Activated T-cell treated with anti-CD3 and anti-CD28 coated beads, Interleukin-2, amount 50 U/mL, for 72 hours (primary cell): ENCODE measurements at places on chromosomes 16 and 17. TPM values are rescaled to one million over a fixed set of nuclear protein-coding genes. Genes with fewer than 3 reads are reported as not detected.

The KRT33B gene
- total RNA-seq = not detected

The MT1H gene
- total RNA-seq = 9.6 TPM

- no peak overlapping the region for H3K4me3 ChIP-seq
- no peak for DNase-seq
- H3K4me1 ChIP-seq = peaks cover 20% of the 10 kb centered on the region
- peaks cover 2% of the 10 kb centered on the region for H3K36me3 ChIP-seq
Measured at GRCh38 chr16:66939366-66939765, 4.0 kb downstream of the CES2 start.

GRCh38 chr17:77365584-77366186 lies 224.9 kb downstream of the SEC14L1 start:
- H3K27me3 ChIP-seq = peaks cover 6% of the 10 kb centered on the region
- peak; percentile 33 for DNase-seq
- no peak overlapping the region for H3K27ac ChIP-seq
- peaks cover 69% of the 10 kb centered on the region for H3K4me1 ChIP-seq

DNA sequence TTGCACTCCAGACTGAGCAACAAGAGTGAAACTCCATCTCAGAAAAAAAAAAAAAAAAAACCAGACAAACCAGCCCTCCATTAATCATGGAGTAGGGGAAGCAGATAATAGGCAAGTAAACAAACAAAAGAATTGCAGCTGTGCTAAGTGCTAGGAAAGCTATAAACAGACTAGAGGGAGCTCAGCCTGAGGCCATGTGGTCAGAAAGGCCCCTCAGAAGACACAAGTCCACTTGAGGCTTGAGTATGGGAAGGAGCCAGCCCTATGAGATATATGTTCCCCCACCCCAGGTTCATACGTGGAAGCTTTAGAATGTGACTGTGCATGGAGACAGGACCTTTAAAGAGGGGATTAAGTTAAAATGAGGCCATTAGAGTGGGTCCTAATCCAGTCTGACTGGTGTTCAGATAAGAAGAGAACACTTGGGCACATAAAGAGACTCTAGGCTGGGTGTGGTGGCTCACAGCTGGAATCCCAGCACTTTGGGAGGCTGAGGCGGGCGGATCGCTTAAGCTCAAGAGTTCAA lies 132.6 kb upstream of the NOL11 start:
- H3K27me3 ChIP-seq = no peaks in the 10 kb centered on the region
- H3K36me3 ChIP-seq = peaks cover 3% of the 10 kb centered on the region
- no peak overlapping the region for H3K4me3 ChIP-seq
- H3K27ac ChIP-seq = no peak overlapping the region
- peaks cover 5% of the 10 kb centered on the region for H3K4me1 ChIP-seq

DNA sequence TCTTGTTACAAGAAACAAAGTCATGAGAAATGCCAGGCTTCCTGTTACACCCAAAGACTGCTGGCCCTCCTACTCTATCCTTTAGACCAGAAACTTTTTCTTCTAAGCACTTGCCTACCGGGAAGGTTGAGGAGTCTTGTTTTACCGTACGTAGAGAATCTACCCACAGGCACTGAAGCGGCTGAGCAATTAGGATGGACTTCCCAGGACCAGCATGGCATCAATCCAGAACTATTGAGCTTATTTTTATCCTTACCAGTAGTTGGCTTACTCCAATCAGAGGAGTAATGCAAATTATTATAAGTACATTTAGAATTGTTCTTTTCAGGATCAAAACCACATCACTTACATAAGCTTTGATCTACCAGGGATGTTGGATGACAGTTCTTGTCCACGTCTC lies 25.6 kb downstream of the CEP95 start:
- H3K27ac ChIP-seq = peak overlapping the region; percentile 81
- H3K4me3 ChIP-seq = no peak overlapping the region
- peaks cover 10% of the 10 kb centered on the region for H3K36me3 ChIP-seq
- DNase-seq = no peak
- H3K27me3 ChIP-seq = no peaks in the 10 kb centered on the region

- no peak overlapping the region for H3K4me3 ChIP-seq
- no peak overlapping the region for H3K27ac ChIP-seq
- no peaks in the 10 kb centered on the region for H3K27me3 ChIP-seq
- peak; percentile 85 for DNase-seq
Measured at GRCh38 chr17:16991349-16992009, 19.6 kb upstream of the TNFRSF13B start.

DNA sequence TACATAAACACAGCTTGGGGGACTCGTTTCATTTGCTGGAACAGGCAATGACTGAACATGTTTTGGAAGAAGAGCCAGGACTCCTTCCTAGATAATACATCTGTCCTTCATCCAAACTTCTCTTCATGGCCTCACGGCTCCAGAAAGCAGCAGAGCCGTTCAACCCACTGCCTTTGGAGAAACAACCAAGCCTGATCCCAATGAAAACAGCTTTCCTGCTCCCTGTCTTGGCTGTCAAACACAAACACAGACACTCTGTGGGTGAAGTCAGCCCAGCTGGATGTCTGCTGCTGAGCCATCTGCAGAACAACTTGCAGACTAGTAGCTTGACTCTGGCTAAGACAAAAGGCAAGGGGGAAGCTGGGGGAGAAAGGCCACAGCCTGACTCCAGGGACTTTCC lies 345.1 kb upstream of the PSMD7 start:
- no peaks in the 10 kb centered on the region for H3K27me3 ChIP-seq
- H3K27ac ChIP-seq = no peak overlapping the region
- no peaks in the 10 kb centered on the region for H3K36me3 ChIP-seq

DNA sequence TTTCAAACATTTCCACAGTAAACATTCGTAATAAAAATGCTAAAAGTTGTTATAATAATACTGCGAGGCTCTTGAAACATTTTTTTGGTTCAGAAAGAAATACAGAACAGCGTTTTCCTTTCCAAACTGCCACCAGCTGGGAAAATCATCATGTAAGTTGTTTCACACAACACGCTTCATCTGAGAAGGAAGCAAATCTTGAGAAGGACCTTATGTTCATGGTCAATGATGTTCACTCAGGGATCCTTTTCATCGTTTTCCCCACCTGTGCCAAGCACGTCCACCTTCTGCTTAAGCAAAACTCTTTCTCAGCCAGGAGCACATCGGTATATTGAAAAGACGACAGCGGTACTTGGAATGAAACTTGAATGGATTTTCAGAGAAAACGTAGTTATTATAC lies 274.5 kb upstream of the ELAC2 start:
- no peaks in the 10 kb centered on the region for H3K27me3 ChIP-seq
- no peak overlapping the region for H3K4me3 ChIP-seq
- H3K36me3 ChIP-seq = no peaks in the 10 kb centered on the region
- H3K4me1 ChIP-seq = no peaks in the 10 kb centered on the region

DNA sequence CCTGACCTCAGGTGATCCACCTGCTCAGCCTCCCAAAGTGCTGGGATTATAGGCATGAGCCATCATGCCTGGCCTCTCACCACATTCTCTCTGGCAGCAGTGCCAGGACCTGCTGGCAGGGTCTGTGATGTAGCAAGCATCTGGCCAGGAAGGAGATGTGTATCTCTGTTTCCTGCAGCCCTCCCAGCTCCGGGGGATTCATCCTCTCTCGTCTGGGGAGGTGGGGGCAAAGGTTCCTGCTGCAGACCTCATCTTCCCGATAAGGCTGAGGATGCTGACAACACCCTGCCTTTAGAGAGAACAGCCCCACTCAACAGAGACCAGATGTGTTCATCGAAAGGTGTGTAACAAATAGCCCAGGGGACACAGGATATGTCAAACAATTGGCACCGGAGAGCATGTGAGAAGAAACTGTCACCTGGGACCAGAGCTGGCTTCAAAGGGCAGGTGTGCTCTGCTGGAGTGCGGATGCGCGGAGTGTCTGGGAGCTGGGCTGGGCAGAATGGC lies 54.8 kb upstream of the SEC14L1 start:
- H3K4me1 ChIP-seq = peaks cover 52% of the 10 kb centered on the region
- peaks cover 7% of the 10 kb centered on the region for H3K36me3 ChIP-seq
- H3K4me3 ChIP-seq = peak overlapping the region; percentile 71

DNA sequence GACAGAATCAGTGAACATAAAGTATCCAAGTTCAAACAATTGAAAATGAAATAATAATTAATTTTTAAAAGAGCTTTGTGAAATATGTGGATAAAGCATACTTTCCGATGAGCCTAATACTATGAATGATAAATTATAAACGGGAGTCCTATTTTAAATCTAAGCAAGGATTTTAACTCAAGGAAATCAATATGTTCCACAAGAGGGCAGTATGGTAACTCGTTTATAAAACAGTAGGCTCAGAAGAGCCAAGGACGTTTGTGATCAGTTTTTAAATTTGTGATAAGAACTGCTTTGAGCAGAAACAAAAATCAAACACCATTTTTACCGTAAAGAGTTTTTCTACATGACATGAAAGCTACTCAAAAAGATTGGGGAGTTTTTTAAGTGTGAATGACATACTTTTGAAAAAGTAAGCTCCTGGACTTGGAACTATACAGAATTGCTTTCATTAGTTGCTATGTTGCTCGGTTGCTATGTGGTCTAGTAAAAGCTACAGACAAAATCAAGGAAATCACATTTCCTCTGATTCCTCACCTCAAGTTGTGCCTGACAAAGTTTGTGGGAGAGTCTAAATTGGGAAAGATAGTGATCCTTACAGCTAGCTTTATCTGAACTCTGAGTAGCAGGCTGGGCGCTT lies 11.8 kb upstream of the TEKT1 start:
- H3K36me3 ChIP-seq = no peaks in the 10 kb centered on the region
- H3K4me3 ChIP-seq = no peak overlapping the region
- DNase-seq = no peak
- no peaks in the 10 kb centered on the region for H3K4me1 ChIP-seq

The MAP1LC3B gene
- total RNA-seq = 146 TPM

DNA sequence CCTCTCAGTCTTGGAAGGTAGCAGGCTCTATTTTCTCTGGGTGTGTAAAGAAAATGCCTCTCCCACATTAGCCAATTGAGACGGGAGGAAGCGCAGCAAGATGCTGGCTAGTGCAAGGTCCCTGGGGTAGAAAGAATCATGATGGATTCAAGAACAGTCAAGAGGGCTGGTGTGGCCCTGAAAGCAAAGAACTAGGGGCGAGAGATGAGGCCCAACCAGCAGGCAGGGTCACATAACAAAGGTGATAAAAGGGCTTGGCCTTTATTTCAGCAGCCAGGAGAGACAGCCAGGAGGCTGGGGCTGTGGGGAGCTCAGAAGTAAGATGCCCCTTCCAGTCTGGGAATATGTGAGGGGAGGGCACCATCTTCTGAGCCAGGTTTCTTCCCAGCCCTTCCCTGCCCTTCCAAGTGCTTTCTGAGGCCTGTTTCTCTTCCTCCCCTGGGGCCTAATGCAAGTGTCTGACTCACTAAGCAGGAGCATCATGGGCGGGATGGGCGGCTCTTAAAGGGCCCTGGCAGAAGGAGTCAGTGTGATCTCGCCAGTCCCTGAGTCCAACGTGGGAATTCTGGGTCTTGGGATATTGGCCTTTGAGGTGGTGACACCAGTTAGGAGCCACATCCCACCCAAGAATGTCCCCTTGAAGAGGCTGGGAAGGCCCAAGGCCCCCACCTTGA lies 3.9 kb upstream of the NLRC5 start:
- H3K27me3 ChIP-seq = no peaks in the 10 kb centered on the region
- peak overlapping the region; percentile 83 for H3K4me3 ChIP-seq
- peak overlapping the region; percentile 93 for H3K27ac ChIP-seq
- DNase-seq = no peak

GRCh38 chr17:51372345-51373004 lies 112.1 kb downstream of the UTP18 start:
- H3K27ac ChIP-seq = no peak overlapping the region
- H3K27me3 ChIP-seq = no peaks in the 10 kb centered on the region
- H3K4me1 ChIP-seq = peaks cover 14% of the 10 kb centered on the region
- H3K36me3 ChIP-seq = no peaks in the 10 kb centered on the region
- no peak for DNase-seq

The ACBD4 gene
- 17.9 TPM for total RNA-seq

DNA sequence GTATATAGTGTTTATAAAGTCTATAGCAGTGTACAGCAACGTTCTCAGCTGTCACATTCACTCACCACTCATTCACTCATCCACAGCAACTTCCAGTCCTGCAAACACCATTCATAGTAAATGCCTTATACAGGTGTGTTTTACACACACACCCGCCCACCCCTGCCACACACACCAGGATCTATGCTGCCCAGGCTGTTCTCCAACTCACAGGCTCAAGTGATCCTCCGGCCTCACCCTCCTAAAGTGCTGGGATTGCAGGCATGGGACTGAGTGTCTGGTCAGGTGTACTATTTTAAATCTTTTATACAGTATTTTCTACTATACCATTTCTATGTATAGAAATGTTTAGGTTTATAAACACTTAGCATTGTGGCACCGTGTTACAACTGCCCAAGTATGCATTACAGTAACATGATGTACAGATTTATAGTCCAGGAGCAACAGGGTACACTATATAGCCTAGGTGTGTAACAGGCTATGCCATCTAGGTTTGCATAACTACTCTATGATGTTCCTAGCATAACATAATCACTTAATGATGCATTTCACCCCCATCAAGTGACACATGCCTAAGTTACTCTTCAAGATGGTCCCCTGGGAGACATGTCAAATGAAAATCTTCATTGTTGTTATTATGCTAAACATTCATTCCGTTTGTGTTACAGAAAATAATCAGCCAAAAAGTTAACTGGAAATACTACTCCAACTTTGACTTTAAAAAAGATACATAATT lies 42.5 kb downstream of the CREBBP start:
- H3K27me3 ChIP-seq = no peaks in the 10 kb centered on the region
- no peak for DNase-seq
- H3K36me3 ChIP-seq = peaks cover 5% of the 10 kb centered on the region
- peaks cover 22% of the 10 kb centered on the region for H3K4me1 ChIP-seq
- H3K27ac ChIP-seq = no peak overlapping the region

DNA sequence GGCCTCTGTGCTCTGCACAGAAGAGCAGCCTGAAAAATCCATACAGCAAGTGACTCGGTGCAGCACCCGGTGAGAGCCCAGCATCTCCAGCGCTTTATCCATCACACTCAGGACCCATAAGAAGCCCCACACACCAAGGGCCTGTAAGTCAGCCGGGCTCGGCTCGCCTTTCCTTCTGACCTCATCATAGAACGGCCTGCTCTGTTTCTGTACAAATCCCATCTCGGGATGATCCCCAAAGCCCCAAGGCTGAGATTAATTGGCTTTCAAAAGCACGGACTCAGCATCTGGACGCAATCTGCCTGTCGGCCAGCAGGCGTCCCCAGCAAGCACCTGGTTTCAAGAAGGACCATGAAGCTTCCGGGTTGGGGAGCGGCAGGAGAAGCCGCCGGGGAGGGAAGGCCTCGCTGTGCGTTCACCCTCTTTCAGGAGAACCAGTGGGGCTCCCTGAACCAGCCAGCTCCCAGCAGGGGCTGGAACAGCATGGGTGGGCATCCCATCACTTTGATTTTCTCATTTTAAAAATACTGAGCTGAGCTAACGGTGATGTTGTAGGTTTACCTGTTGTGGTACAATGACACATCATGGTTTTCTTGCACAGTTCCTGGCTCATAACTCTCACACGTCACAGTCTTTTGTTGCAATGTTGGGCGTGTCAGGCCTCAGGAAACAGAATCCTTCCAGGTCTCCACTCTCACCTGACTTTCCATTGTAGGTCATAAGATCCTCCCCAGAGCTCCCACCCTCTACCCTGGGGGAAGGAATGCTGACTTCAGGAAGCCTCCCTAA lies 6.7 kb downstream of the CCDC57 start:
- H3K27me3 ChIP-seq = no peaks in the 10 kb centered on the region
- peak; percentile 82 for DNase-seq
- peak overlapping the region; percentile 34 for H3K27ac ChIP-seq
- H3K4me3 ChIP-seq = peak overlapping the region; percentile 89

GRCh38 chr17:27545562-27546229 lies 85.3 kb upstream of the LGALS9 start:
- H3K4me3 ChIP-seq = peak overlapping the region; percentile 82
- peaks cover 79% of the 10 kb centered on the region for H3K4me1 ChIP-seq
- H3K27me3 ChIP-seq = no peaks in the 10 kb centered on the region
- peaks cover 4% of the 10 kb centered on the region for H3K36me3 ChIP-seq
- peak overlapping the region; percentile 25 for H3K27ac ChIP-seq
